Naive thymus-derived CD8-positive, alpha-beta T cell (primary cell): ENCODE measurements at places on chromosomes 4 and X. TPM values are rescaled to one million over a fixed set of nuclear protein-coding genes. Genes with fewer than 3 reads are reported as not detected.

Gene PAGE1
- total RNA-seq, result not detected

Gene MAPK10
- total RNA-seq, result not detected

Gene IL9R
- 2.4 TPM for total RNA-seq

DNA sequence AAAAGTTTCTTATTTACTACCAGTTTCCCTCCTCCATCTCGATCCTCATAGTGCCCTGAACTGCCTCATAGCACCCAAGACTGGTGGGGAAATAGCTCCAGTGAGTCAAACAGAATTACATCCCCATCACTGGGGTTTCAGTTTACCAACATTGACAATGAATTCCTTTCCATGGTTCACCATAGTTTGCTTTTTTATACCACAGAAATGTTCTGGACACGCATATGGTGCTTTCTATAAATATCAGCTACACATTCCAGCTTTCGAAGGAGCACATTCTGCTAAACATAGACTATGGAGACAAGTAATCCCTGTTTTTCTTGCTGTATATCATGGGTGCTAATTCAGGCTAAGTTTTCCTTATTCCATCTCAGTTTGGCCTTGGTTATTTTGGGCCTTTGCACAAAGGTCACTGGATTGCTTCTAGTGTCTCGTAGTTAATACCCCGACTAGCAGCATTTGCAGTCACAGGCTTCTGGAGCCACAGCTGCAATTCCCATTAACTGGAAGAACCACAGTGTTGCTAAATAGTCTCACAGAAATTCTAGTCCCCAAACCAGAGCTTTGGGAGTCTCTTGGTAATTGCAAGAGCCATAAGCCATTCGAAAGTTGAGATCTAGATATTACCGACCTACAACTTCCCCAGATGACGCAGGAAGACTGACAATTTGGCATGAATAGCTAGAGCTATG is 53.4 kb upstream of the TRPC3 start:
- H3K4me3 ChIP-seq, result no peak overlapping the region
- H3K4me1 ChIP-seq, result no peaks in the 10 kb centered on the region
- no peak overlapping the region for H3K27ac ChIP-seq
- H3K36me3 ChIP-seq, result no peaks in the 10 kb centered on the region

DNA sequence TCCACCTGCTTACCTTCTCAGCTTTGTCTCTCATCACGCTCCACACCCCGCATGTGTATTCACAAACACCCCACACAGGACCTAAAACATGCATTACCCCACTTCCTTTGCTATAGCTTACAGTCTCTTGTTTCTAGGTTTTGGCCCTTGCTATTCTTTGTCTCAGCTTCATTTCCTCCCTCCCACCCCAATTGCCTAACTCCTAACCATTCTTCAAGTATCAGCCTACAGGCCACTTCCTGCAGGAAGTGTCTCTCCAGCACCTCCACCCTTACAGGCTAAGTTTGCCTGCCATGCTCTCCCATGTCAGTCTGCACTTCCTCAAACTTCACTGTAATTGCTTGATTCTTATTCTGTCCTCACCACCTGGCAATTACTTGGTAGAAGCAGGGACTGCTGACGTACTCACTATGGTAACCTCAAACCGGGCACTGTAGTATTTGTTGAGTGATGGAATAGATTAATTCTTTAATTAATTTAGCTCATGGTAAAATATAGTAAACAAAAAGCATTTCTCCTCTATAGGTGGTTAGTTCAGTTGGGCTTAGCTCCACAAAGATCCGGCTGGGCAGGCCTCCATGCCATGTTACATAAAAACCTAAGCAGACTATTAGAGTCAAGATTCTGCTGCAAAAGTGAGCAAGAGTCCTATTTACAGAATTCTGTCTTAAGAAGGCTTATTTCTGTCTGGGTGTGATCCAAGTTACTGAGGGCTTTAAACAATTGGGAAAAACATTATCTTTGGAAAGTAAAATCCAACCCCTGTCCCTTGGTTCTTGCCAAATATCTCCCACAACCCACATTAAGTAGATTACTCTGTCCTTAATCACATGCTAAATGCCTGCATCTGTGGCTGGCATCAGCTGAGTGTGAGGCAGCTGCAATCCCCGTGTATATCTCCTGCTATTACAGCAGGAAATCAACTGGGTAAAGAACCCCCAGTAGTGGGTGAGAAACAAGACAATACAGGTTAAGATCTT is 124.7 kb upstream of the CPEB2 start:
- H3K4me3 ChIP-seq, result no peak overlapping the region
- H3K4me1 ChIP-seq, result peaks cover 12% of the 10 kb centered on the region
- no peaks in the 10 kb centered on the region for H3K36me3 ChIP-seq
- DNase-seq, result no peak
- H3K27ac ChIP-seq, result peak overlapping the region; percentile 79

GRCh38 chr4:120155287-120155686 is 88.6 kb upstream of the MAD2L1 start:
- no peak overlapping the region for H3K4me3 ChIP-seq
- H3K4me1 ChIP-seq, result no peaks in the 10 kb centered on the region
- no peak overlapping the region for H3K27ac ChIP-seq
- H3K27me3 ChIP-seq, result no peaks in the 10 kb centered on the region

- H3K27me3 ChIP-seq, result peaks cover 28% of the 10 kb centered on the region
- DNase-seq, result no peak
- H3K36me3 ChIP-seq, result no peaks in the 10 kb centered on the region
- peaks cover 2% of the 10 kb centered on the region for H3K4me1 ChIP-seq
These were observed 126.0 kb upstream of the CXorf66 start for GRCh38 chrX:140091125-140091886.

DNA sequence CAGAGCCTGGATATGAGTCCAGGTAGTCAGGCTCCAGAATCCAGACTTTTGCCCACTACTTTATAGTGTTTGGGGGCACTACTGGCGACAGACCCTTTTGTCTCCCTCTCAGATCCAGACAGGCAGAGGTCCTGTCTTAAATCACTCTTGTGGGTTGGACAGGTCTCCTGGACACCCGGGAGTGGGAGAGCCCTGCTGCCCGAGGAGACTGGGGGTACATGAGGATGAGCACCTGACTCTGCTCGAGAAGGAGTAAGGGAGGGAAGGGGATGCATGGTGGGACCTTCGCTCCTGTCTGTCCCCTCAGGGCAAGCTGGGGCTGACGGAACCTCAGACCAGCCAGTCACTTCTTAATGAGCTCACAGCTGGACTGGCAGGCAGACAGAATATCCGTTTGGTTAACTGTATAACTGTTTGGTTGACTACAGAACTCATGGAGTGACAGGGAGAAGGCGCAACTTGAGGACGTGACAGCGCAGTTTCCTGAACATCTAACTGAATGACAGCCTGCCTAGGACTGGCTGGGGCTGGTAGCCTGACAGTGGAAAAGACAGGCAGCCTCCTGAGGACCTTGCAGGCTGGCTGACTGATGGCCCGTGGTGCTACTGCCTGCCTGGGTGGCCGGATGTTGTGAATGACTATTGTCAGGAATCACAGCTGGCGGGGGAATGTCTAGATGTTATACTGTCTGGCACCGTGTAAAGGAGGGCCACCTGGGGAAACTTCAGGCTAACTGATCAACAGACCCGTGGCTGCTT is 1.6 kb upstream of the SUV39H1 start:
- H3K4me1 ChIP-seq, result peaks cover 22% of the 10 kb centered on the region
- H3K4me3 ChIP-seq, result peak overlapping the region; percentile 96
- no peaks in the 10 kb centered on the region for H3K36me3 ChIP-seq
- no peaks in the 10 kb centered on the region for H3K27me3 ChIP-seq
- no peak for DNase-seq
